Astrocyte of the spinal cord (primary cell): ENCODE measurements at places on chromosomes 6 and 20.

GRCh38 chr6:22072949-22073348 lies 223.9 kb downstream of the PRL start:
- no peak for DNase-seq

- DNase-seq = no peak
Measured at GRCh38 chr6:31579546-31580437, 2.4 kb downstream of the LTB start.

DNA sequence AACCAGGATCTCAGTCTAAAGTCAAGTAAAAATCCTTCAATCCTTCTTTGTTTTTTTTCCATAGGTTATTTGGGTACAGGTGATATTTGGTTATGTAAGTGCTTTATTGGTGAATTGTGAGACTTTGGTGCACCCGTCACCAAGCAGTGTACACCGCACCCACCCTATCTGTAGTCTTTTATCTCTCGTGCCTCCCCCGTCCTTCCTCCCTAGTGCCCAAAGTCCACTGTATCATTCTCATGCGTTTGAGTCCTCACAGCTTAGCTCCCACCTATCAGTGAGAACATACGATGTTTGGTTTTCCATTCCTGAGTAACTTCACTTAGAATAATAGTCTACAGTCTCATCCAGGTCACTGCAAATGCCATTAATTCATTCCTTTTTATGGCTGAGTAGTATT lies 879 bp downstream of the MUC22 start:
- no peak for DNase-seq

- no peak for DNase-seq
Measured at GRCh38 chr6:12342664-12343063, 52.5 kb downstream of the EDN1 start.

- DNase-seq = peak; percentile 67
Measured at GRCh38 chr6:139595183-139595582, 220.7 kb upstream of the CITED2 start.

GRCh38 chr6:30571762-30572082 lies 480 bp downstream of the ABCF1 start:
- DNase-seq = no peak

DNA sequence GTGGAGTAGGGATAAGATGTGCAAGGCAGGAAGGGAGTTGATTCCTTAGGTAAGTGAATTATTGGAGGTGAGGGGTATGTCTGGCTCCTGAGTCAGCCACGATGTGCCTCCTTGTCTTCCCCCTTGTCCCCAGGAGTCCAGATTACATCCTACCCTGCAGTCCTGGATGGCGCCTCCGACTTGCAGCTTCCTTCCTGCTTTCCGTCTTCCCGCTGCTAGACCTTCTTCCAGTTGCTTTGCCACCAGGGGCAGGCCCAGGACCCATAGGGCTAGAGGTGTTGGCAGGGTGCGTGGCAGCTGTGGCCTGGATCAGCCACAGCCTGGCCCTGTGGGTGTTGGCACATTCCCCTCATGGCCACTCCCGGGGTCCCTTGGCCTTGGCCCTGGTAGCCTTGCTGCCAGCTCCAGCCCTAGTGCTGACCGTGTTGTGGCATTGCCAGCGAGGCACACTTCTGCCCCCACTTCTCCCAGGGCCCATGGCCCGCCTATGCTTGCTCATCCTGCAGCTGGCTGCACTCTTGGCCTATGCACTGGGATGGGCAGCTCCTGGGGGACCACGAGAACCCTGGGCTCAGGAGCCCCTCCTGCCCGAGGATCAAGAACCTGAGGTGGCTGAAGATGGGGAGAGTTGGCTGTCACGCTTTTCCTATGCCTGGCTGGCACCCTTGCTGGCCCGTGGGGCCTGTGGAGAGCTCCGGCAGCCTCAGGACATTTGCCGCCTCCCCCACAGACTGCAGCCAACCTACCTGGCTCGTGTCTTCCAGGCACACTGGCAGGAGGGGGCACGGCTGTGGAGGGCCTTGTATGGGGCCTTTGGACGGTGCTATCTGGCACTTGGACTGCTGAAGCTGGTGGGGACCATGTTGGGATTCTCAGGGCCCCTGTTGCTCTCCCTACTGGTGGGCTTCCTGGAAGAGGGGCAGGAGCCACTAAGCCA lies 4.9 kb downstream of the ABCC10 start:
- no peak for DNase-seq

GRCh38 chr20:61355585-61355984 lies 103.5 kb downstream of the CDH4 start:
- DNase-seq = no peak

DNA sequence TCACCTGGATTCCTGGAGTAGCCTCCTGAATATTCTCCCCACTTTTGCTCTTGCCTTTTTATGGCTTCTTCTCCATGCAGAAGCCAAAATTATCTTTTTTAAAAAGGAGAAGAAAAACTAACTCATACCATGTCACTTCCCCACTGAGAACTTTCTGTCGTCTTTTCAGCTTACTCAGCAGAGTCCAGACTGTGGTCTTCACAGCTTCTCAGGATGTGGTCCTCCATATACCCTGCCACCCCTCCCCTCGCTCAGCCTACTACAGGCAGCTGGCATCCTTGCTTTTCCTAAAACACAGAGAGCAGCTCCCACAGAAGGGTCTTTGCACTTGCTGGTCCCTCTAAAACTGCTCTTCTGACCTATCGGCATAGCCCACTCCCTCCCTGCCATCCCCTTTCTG lies 89.4 kb upstream of the ISM1 start:
- DNase-seq = no peak

GRCh38 chr20:38932457-38933120 lies 6.4 kb downstream of the FAM83D start:
- peak; percentile 15 for DNase-seq

DNA sequence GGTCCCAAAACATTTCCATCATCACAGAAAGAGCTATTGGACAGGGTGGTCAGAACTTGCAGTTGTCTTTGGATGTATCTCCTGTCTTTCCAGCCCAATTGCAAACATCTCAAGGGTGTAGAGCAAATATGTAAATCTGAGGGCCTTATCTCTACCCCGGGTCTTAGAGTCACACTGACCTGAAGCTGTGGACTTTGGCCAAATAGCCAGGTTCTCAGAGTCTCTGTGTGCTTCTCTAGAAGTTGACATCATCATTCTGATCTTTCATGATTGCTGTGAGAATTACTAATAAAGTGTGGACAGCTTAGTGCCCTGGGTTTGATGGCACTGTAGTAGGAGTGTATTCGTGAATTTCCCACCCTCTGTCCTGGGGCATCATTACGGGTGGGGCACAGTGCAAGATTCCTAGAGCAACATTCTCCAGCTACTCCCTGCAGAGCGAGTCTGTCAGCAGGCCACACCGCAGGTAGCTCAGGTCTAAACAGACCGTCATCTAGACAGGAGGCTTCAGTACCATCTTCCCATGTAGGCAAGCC lies 71.1 kb downstream of the SLC24A3 start:
- no peak for DNase-seq

GRCh38 chr20:44247131-44247571 lies at the start of gene GDAP1L1:
TSS of gene GDAP1L1 (plus strand) at chr20:44247308. CDS start at chr20:44247335, 27 bp downstream.
- no peak for DNase-seq

- no peak for DNase-seq
Measured at GRCh38 chr6:127608554-127609270, 31.7 kb downstream of the C6orf58 start.

DNA sequence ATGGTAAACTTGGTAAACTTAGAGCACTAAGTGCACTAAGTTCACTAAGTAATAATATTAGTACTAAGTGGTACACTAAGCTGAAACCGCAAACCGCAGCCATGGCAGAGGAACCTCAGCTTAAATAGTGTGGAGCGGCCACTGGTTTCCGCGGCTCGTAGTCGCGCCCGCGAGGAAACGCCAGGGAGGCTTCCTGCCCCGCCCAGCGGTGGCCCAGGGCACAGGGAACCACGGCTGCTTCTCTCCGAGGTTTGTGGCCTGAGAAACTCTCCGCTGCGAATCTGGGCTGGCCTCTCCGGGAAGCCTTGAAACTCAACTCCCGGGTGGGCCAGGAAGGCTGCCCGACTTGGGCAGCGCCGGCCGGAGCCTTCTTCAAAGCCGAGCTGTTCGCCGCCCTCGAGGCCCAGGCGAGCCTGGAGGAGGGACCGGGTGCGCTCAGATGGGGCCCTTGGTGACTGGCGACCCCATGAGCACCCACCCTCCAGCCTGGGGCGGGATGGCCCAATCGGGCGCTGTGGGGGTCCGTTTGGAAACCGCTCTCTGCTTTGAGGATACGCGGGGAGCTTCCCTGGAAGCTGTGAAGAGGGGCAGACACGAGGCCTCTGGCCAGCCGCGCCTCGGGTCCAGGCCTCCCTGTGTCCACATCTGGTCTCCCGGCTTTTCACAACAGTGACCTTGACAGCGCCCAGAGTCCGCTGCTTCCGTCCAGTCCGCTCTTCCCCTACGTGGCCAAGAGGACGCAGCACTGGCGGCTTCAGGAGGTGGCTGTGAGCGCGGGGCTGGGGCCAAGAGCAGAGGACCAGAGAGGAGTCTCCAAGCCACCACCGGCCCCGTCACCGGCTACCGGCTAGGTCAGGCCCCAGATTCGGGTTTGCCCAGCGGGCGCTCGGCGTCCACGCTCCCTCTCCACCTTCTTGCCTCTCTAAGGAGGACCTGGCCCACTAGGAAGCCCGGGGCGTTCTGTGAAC lies 25.4 kb upstream of the HLA-E start:
- peak; percentile 40 for DNase-seq

GRCh38 chr20:33124261-33124660 lies 43.7 kb upstream of the BPIFA2 start:
- no peak for DNase-seq

GRCh38 chr6:144360401-144360800 lies 75.3 kb downstream of the UTRN start:
- DNase-seq = no peak

DNA sequence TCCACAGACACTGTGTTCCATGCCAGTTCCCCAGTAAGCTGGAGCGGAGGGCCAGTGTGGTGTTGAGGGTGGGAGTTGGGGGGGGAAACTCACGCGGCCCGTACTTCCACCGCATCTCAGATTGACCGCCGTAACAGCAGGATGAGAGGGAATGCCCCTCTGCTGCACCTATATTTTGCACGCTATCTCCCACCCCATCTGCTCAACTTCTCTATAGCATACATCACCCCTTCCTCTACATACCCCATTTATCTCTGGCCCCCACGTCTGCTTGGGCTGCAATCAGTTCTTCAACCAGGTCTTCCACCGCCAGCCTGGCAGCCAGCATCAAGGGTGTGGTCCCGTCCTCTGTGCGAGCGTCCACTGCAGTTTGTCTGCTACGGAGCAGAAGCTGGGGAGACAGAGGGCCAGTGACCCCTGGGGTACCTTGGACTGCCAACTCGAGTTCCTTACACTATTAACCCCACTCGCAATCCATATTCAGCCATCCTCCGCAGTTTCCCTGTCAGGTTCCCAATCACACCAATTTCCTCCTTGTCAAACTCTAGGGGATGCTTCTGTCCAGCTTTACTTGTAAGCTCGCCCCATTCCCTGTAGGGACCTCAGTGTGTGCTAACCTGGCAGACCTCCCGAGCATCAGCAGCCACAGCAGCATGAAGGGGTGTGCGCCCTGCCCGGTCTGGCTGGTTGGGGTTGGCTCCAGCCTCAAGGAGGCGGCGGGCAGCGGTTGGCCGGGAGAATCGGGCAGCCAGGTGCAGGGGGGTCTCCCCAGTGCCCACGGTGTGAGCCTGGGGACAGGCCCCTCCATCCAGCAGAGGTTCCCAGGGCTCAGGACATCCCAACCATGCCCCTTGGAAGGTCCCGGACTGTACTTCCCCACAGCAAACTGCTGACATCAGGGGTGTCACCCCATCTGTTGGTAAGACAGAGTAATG lies 4.5 kb upstream of the GPSM3 start:
- DNase-seq = peak; percentile 4

DNA sequence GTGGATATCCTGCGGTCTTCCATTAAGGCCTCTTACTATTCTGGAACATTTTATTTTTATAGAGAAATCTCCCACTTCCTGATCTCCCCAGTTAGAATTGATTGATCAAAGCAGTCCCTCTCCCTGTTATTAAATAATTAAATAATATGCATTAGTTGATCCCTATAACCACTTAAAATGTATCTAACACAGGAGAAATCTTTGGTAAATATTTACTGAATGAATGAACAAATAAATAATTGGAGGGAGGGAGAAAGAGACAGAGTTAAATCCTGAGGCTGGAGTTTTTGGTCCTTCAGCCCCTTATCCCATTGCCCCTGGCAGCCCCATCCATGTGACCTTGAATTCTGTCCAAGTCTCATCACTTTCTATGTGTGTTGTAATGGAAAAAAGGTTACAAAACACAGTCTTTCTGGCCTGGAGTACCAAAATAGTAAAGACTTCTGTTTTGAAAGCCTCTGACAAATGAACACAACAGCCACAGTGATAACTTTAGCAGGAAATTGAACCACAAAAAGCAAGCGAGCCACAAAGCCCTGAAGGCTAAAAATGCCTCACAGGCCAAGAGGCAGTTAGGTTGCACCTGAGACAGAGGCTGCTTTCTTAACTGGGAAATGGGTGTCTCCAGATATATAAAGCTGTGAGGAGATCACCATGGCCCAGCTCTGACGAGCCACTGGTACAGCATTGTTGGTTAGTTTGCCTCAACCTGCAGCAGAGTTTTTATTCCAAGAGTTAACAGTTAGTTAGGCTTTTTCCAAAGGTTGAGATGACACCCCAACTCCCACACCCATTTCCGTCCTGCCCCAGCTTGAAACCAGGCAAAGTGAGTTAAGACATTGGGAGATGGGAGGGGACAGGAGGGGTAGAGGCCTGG lies 11.3 kb downstream of the NT5E start:
- peak; percentile 66 for DNase-seq

- DNase-seq = no peak
Measured at GRCh38 chr6:37277001-37277409, 19.1 kb upstream of the TMEM217 start.

- DNase-seq = no peak
Measured at GRCh38 chr6:33630014-33630413, 8.9 kb downstream of the ITPR3 start.

- DNase-seq = no peak
Measured at GRCh38 chr6:33998660-33999059, 147.2 kb downstream of the GRM4 start.

DNA sequence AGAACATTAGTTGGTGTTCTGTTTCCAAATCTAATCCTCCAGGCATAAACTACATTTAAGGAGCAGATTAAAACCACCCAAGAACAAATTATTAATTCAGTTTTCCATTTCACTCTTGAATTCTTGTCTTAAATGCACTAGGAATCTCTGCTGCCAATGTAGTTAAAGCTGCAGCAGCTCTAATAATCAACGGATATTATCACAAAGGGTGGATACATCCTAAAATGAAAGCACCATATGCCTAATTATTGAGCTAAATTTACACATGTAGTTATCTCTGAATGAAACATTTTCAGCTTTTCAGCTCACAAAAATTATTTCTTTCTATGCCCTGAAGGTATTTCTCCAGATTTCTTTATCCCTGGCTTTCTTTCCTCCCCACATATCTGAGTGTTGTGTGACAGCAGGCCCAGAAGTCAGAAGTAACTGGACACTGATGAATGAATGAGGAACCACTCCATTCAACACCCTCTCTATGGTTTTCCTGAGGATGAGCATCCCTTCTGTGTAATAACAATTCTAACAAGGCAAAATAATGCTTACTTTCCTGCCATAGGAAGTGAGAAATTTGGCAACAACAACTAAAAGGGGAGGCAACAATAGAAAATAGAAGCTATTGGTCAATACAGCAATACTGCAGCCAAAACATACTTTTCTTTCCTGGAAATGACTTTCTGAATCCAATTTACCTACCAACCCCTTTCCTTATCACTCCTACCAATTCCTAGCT lies 14.9 kb downstream of the MAN1A1 start:
- DNase-seq = no peak

GRCh38 chr6:93416571-93417420 lies 2.6 kb downstream of the EPHA7 start:
- DNase-seq = peak; percentile 56
